ENCODE measurements at places on chromosomes 7 and 10.

DNA sequence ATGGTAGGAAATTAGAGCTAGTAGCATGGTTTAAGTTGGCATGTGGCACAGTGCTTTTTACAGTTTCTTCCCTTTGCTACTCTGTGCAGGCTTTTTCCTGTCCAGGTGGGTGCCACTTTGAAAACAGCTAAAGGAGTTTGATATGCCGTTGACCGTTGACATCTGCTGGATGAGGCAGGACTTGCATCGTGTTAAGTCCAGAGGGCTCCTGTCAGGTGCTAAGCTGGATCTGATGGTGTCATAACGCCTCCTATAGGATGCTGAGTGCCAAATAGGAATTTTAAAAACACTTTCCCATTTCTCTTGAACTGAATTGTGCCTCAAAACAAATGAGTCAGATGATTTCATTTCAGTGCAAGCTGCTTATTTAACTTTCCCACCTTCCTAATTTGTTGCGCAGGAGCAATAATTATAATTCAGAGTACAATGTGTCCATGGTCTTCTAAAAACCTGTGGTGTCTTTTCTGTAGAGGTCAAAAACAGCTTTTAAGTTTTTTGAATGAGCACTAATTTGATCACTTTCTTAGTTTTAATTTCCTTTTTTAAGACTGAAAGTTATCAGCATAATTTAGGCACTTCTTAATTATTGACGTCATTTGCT, 178.3 kb downstream of the CDCA7L start:
- DNase-seq, result peak; percentile 36

DNA sequence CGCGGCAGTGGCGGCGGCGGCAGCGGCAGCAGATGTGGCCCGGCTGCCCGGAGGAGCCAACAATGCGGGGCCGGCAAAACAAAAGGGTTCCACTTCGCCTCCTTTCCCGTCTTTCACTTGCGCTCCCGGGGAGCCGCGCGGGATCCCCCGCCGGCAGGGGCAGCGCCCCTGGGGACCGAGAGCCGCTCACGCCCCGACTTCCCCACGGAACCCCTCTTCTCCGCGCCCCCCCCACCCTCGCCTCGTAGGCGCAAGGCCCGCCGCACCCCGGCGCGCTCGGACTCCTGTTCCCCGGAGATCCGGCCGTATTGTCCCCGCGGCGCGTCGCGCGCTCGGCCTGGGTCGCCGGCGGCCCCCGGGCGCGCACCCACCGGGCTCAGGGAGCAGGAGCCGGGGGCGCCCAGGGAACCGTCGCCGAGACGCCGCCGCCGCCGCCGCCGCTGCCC, 854 bp downstream of the CTBP2 start:
- no peak for DNase-seq

DNA sequence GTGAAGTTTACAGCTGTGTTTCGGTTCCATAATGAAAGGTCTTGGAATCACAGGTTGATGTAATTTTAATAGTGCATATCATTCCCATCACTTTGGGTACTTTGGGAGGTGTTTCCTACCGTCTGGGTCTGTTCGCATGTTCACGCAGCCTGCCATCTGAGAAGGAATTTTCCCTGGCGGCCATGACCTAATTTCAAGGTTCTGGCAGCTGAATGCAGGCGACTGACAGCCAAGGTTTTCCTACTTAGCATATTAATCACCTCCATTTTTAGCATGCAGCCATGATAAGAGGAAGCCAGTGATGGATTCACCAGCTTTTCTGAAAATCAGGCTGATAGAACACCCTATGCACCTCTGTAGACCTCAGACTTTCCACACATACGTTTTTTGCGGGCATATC, 319.1 kb upstream of the TMEM229A start:
- DNase-seq, result no peak

- DNase-seq, result no peak
Observed at GRCh38 chr10:124293616-124294449, 124.9 kb downstream of the OAT start.

DNA sequence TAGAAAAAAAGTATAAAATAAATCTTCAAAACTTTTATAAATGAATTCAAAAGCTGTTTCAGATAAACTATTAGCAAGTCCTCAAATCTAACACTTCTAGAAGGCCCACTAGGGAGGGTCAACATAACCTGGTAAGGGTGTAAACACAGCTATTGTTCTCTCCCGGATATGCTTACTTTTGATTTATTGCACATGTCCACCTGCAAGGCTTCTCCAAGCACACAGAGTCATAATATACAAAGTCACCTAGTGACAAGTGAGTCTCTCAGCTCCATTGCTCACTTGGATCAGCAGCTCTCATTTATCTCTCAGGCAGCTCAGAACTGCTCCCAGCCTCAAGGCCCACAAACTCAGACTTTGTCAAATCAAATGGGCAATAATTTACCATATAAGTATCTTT, 44.0 kb upstream of the COL1A2 start:
- no peak for DNase-seq

GRCh38 chr7:154842591-154842990, 160.3 kb downstream of the PAXIP1 start:
- DNase-seq, result no peak

DNA sequence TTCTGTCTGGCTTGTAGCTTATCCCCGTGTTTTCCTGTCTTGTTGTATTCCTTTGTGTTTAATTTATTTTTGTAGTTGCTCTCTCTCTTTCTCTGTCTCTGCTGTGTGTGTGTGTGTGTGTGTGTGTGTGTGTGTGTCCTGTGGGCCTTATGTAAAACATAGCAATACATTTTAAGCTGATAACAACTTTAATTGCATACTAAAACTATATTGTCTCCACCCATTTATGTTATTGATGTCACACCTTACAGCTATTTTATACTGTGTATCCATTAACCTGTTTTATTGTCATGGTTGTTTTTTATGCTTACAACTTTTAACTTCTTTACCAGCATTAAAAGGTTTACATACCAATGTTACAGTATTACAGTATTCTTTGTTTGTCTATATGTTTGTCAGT, 293.6 kb downstream of the SUGCT start:
- DNase-seq, result no peak

- DNase-seq, result no peak
Observed at GRCh38 chr7:107089627-107090026, 45.1 kb downstream of the PRKAR2B start.

- no peak for DNase-seq
Observed at GRCh38 chr10:130141878-130142277, 5.7 kb downstream of the GLRX3 start.

DNA sequence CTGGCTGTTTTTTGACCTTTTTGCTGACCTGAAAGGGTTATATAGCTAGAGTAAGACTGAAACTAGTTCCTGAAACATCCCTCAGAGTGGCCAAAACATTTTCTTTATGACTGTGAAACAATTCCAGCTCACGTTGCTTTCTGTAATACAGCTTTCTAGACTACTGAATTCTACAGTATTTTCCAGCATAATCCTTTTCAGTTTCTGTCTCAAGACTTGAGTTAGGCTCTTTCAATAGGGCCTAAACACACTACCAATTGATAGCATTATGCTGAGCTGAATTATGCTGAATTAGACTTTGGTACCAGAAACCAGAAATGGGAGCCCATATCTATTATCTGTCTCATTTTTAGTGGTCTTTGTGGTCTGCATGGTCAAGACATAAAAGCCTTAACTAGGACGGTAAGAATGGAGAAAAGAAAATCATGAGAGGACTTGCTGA, 72.6 kb downstream of the EPDR1 start:
- no peak for DNase-seq

- DNase-seq, result no peak
Observed at GRCh38 chr10:105864854-105865253, 1223.8 kb downstream of the SORCS3 start.

All from AML-193 (cell line).